Mesenteric fat pad (tissue), 1 donor: ENCODE measurements at places on chromosomes 7 and 10. TPM values are rescaled to one million over a fixed set of nuclear protein-coding genes. Genes with fewer than 3 reads are reported as not detected.

- DNase-seq = no peak
These were observed 373.9 kb upstream of the NFE2L3 start for GRCh38 chr7:25777969-25778708.

DNA sequence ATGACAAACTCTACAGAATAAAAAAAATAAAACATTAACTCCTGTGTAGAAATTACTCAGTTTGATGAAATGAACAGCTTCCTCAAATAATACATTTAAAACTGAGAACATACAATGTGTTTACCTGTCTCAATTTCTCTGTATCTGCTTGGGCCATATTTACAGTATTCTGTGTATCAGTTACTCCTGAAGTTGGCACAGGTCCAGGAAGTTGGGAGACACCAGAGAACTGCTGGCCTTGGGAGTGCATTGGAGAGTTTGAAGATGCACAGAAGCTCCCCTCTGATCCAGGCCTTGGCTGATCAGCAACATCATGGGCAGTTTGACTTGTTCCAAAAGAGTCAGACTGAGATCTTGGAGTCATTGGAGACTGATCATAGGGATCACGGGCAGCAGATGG, 155.1 kb downstream of the GALNT11 start:
- no peak for DNase-seq

GRCh38 chr10:35735412-35735811, 93.3 kb upstream of the FZD8 start:
- DNase-seq = no peak

The DNAH11 gene
- 0.26 TPM for total RNA-seq

GRCh38 chr7:28070297-28071055, 110.1 kb downstream of the JAZF1 start:
- DNase-seq = no peak

GRCh38 chr7:20176578-20177242, 40.5 kb downstream of the MACC1 start:
- no peak for DNase-seq

The LGI1 gene
- total RNA-seq = not detected

- DNase-seq = no peak
These were observed 349.2 kb downstream of the HGF start for GRCh38 chr7:81420526-81421226.

GRCh38 chr10:11986593-11987216, 55.9 kb downstream of the UPF2 start:
- no peak for DNase-seq
